ENCODE measurements at places on chromosomes 13 and 19.

DNA sequence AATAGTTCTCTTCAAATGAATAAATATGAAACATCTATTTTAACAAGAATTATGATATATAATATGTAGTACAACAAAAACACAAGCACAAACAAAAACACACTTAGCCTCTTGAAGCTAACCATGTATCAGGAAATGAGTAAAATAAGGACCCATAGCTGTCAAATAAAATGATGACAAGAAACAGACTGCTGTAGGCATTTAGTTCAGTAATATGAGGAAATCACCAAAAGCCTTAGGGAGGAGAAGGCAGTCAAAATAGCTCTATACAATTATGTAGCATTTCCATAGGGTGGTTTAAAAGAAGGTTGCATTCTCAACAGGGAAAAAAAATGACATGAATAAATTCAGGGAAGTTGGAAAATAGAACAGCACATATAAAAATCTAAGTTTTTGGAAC is 163.4 kb downstream of the PCDH20 start:
- no peak for DNase-seq

DNA sequence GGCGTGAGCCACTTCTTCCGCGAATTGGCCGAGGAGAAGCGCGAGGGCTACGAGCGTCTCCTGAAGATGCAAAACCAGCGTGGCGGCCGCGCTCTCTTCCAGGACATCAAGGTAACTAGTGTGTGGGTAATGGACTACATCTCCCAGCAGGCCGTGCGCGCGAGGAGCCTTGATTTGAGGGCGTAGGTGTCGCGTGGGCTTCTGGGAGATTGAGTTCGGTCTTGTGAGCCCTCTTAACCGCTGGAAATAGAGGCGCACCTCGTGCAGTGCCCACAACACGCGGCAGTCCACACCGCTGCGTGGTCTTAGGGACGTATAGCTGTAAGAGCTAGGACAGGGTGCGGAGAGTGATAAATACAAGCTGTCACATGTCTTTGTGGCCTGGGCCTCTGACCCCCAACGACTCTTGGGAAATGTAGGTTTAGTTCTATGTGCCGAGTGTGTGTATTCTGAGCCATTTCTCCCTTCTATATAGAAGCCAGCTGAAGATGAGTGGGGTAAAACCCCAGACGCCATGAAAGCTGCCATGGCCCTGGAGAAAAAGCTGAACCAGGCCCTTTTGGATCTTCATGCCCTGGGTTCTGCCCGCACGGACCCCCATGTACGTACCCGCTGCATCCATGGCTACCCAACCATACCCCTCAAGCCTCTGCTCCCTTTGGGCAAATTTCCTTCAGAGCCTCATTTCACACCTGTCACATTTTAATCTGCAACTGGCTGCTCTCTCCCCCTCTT is 864 bp downstream of the FTL start:
- DNase-seq = peak; percentile 91

DNA sequence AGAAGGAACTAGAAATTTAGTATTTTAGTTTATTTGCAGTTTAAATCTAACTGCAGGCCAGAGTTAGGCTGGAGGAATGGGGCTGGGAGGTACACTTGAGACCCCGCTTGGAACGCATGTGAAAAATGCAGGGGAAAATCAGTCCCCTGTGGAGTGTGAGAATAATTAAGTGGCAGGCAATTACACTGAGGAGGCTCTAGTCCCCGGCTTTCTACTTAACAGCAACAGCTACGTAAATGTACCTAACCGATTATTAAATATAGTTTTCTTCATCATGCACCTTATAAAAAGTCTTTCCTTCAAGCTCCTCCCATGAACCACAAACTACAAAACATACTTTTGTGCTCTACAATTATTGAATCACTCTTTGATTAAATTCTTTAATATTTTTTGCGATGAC is 804 bp downstream of the ZNF708 start:
- DNase-seq = no peak

- no peak for DNase-seq
These were observed 323.0 kb downstream of the EFNB2 start for GRCh38 chr13:106212386-106213010.

DNA sequence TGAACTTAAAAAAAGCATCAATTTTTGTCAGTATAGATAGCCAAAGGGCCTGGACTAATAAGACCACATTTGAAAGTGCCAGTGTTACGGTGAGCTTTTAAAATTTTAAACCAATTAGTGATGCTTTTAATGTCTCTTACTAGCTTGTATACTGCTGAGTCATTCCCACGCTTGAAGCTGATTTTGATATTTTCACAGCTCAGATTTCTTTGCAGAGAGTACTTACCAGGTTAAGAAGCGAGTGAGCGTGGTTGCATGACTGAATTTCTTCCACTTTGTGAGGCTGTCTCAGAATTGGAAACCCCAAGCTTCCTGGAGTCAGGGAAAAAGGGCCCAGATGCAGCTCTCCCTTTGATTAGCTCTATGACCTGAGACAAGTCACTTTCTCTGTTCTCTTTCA is 74.5 kb upstream of the NBEA start:
- no peak for DNase-seq

GRCh38 chr13:33053397-33054066 is 37.3 kb downstream of the KL start:
- no peak for DNase-seq

- peak; percentile 47 for DNase-seq
These were observed 5.9 kb downstream of the BORCS8 start for GRCh38 chr19:19185853-19186740.

GRCh38 chr19:14496834-14497227 is 904 bp upstream of the GIPC1 start:
- DNase-seq = no peak

GRCh38 chr13:26919732-26920131 is 159.1 kb upstream of the GPR12 start:
- no peak for DNase-seq

GRCh38 chr19:876089-876488 is 16.6 kb downstream of the CFD start:
- DNase-seq = no peak

- no peak for DNase-seq
These were observed 153.6 kb downstream of the KATNAL1 start for GRCh38 chr13:30153545-30154426.

DNA sequence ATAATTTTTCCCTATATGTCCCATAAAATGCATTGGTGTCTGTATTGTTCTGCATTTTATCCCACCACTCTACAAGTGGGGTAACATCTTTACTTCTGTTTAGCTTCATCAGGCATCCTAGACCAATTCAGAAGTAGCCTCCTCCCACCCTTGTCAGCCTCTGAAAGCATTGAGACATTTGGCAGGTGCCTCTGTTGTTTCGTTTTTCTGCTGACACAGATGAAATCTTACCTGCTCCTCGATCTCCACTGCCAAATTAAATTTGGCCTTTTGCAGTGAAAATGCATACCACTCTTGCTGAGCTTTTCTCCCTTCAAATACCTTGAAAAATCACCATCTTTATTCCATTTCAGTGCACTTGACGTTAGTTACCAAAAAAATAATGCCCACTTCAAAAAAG is 83.5 kb upstream of the STARD13 start:
- no peak for DNase-seq

Measured in stimulated activated CD4-positive, alpha-beta T cell treated with anti-CD3 and anti-CD28 coated beads, TNF-alpha, amount 100 ng/mL, for 24 hours (primary cell).